ENCODE measurements at places on chromosomes 4 and X.

DNA sequence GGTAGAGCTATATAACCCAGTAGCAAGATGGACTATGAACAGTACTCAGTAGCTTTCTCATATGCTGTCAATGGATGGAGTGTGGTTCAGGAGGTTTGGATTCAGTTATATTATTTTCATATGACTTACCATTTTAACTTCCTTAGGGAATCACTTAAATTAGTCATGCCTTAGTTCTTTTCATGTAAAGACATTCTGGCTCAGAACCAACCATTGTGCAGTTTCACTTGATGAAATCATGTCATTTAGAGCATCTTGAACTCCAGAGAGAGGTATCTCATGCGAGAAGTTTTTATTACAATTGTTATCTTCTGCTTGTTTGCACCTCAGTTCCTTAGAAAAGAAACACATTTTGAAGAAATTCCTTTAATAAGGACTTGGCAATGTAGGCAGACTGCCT lies 55.8 kb downstream of the IL1RAPL2 start:
- no peak for DNase-seq

GRCh38 chr4:98406819-98407218 lies 145.6 kb downstream of the RAP1GDS1 start:
- DNase-seq, result no peak

- DNase-seq, result peak; percentile 94
Measured at GRCh38 chr4:82865592-82865991, 25.4 kb downstream of the SEC31A start.

- no peak for DNase-seq
Measured at GRCh38 chr4:138889216-138889615, 126.4 kb upstream of the NOCT start.

DNA sequence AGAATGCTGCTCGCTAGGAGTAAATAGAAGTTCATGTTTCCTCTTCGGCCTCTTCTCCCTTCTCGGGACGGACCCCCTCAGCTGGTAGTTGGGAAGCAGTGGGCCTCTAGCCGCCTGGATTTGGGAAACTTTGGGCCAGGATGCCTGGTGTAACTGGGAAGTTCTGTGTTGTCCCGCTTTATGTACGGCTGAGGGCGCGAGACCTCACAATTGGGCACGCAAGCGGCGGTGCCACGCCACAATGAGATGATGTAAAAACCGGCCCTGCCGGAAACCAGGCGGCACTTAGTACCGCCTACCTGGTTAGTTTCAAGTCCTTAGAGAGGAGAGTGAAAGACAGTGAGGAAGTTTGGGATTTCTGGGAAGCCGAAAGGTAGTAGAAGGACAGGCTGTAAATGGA lies at the start of gene CT83:
TSS of gene CT83 (minus strand) at position 155 of the 400 bp plus-strand sequence. CDS start at position 35, 120 bp downstream.
- DNase-seq, result no peak

- peak; percentile 51 for DNase-seq
Measured at GRCh38 chrX:103175944-103176753, 38.8 kb upstream of the BEX4 start.

- peak; percentile 14 for DNase-seq
Measured at GRCh38 chr4:146436423-146437162, 85.1 kb downstream of the SLC10A7 start.

DNA sequence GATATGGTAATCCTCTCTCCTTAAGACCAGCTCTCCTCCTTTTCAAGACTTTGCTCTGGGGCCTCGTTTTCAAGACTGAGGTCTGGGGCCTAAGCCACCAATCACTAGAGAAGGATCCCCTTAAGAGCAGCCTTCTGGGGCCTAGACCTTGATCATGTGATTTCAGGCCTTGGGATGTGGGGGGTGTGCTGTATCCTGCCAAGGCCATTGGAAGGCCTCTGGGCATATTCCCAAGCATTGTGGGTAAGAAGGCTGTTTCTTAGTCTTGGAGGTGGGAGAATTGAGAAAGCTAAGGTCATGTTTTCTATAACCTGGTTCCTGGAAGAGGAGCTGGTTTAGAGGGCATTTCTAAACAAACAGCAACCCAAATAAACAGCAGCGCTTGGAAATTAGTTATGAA lies 12.1 kb downstream of the TMEM164 start:
- DNase-seq, result no peak

DNA sequence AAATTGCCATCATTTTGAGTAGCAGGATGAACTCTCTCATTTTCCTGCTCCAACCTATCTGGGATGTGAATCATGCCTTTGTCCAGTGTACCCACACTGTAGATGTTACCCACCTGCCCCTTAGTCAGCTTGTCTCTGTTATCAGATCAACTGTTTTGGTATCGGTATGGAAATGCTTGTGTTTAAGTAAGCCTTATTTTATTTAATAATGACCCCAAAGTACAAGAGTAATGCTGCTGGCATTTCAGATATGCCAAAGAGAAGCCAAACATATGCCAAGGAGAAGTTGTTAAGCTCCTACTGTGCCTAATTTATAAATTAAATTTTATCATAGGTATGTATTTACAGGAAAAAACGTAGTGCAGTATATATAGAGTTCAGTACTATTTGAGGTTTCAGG lies 18.6 kb upstream of the RAP1GDS1 start:
- peak; percentile 6 for DNase-seq

DNA sequence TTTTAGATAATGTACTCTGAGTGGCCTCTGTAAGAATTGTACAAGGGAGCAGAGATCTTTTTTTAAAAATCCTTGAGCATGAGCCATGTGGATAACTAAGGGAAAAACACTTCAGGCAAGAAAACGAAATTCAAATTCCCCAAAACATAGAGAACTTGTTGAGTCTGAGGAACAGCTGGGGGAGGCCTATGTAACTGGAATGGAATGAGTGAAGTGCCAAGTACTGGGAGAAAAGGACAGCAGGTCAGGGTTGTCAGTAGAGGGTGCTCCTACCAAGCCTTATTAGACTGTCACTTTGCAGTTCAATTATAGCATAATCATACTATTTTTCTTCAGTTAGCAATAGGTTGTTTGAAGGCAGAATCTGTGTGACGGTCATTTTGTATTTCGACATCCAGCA lies 135.1 kb downstream of the ARHGAP6 start:
- DNase-seq, result peak; percentile 56

DNA sequence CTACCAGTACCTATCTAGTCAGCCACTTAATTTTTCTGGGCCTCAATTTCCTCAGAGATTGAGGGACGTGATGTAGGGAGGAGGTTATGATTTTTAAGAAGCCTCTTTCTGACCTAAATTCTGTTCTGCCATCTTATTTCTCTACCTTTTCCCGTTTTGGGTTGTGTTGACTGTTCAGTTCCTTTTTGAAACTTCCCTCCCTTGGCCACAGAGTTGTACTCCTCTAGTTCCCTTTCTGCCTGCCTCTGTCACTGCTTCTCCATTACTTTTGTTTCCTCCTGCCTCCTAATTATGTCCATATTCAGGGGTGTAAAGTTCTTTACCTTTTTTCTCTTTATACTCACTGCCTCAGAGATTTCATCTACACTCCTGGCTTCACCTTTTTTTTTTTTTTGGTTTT lies 25.4 kb downstream of the CLCN5 start:
- no peak for DNase-seq

DNA sequence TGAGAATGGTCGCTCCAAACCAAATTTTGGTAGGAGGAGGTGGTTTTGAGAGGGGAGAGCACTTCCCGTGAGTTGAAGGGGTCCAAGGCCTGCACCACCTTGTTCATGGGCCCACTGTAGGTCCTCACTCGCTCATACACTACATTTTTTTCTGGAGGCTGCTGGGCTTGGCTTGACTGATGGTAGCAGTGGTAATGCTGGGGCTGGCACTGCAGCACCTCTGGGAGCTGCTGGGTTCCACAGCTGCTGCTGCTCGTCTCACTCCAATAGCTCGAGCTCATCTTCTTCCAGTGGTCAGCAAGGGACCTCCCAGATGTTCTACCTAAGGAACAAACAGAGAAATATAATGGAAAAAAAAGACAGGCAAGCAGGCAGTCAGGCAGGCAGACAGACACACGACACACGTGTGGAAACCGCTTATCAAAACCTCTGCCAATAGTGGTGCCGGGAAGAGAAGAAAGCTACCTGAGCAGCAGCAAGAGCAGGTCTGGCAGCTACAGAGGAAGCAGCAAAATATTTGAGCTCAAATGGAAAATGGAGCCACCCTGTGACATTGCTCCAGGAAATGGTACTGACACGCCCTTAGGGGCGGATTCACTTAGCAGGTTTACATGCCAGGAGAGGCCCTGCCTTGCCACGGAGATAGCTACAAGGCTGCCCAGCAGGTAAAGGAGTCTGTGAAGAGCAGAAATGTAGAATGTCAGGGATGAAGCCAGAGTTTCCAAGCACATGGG lies at the start of gene POF1B:
TSS of gene POF1B (minus strand) at position 492 of the 734 bp plus-strand sequence. CDS start at position 281, 211 bp downstream.
- DNase-seq, result no peak

DNA sequence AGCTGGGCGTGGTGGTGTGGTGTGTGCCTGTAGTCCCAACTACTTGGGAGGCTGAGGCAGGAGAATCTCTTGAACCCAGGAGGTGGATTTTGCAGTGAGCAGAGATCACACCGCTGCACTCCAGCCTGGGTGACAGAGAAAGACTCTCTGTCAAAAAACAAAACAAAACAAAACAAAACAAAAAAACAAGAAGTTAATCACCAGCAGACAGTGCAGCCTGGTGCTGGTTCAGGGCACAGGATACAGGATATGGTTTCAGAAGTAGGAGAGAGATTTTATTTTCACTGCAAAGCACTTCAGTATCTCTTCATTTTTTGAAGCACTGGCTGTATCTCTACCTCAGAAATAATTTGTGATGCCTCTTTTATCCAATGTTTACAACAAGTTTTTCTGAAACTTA lies 1222.9 kb upstream of the PRKX start:
- DNase-seq, result no peak

DNA sequence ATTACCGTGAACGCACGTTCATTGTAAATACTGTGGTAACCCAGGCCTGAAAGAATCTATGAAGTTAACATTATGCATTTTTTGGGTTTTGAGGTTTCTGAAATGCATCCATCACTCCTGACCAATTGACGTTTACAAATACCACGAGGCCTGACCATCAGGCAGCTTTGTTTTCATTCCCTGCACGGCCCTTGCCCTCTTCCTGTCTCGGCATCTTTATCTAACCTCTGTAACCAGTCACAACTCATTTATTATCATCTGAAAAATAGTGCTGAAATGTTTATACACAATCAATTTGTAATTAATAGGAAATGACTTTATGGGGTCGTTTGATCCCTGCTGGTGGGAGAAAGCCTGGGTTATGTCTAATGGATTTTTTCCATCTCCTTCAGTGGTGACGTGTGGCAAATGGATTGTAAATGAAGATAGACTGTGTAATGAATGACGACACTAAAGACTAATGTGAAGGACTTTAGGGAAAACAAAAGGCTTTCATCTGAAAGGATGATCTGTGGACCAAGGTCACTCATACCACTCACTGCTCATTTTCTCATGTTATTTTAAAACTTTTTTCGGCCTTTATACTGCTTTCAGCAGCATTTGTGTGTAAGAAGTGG lies 102.7 kb upstream of the SORBS2 start:
- peak; percentile 69 for DNase-seq

GRCh38 chr4:104795264-104795939 lies 300.7 kb upstream of the CXXC4 start:
- no peak for DNase-seq

DNA sequence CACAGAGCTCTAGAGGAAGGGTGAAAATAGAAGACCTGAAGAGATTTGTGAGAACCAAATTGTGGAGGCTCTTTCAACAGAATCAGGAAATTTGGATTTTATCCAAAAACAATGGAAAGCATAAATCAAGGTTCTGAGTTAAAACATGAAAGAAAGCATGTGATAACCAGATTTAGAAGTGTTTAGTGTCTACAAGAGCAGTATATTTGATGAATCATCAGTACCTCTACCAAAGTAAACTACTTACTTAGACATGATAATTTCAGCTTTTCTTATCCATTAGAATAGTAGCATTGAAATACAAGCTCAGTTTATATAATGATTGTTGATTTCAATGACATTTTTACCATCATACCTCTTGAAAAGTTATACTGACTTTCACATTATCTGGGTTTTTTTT lies 25.9 kb upstream of the INTU start:
- no peak for DNase-seq
